ENCODE measurements at places on chromosomes 5 and 9. TPM values are rescaled to one million over a fixed set of nuclear protein-coding genes. Genes with fewer than 3 reads are reported as not detected.

- DNase-seq: no peak
Observed at GRCh38 chr5:35320029-35320428, 89.7 kb upstream of the PRLR start.

DNA sequence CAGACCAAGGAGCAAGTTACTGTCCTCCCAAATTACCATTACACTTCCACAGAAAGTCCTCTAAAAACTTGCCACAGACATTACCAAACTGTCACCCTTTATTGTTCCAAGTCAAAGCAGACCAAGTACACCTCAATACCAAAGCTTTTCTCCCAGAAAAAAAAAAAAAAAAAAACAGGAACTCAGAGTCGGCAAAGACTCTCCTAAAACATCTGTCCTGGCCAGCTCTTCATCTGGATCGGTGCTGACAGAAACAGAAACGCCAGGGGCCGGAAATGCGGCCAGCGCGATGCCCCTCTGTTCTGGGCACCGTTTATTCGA, 718 bp downstream of the DEPDC1B start:
- DNase-seq: no peak

DNA sequence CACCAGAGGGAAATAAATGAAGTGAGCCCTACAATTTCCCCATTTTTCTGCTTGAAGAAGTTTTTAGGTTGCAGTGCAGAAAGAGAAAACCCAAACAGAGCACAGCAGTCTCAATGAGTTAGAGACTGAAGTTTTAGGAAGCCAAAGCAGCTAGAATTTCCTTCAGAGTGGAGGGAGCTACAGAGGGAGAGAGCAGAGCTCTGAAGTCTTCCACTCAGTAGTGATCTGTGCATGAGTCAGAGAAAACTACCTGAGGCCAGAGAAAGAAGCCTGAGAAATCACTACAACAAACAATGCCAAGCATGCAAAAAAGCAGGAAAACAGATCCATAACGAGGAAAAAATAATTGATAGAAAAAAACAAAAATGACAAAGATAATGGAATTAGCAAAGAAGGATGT, 17.9 kb upstream of the NDUFB6 start:
- no peak for DNase-seq

- peak; percentile 50 for DNase-seq
Observed at GRCh38 chr9:120928483-120929228, 2.1 kb upstream of the TRAF1 start.

DNA sequence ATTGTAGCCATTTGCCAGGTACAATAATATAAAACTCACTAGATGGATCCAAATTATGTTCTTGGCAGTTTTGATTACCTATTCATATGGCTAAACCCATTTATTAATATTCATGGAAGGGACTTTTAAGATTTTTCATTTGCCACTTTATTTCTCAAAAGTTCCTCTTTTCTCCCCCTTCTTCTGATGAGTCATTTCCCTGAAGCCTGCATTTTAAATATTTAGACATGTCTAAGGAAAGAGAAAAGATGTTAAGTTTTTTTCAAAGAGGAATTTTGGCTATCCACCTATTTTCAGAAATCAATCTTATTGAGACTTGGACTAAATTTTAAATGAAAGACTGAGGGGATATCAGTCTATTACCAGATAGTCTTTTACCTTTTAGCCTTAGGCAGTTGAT, 1189.4 kb downstream of the EFNA5 start:
- peak; percentile 13 for DNase-seq

- no peak for DNase-seq
Observed at GRCh38 chr5:141973871-141974595, 5.1 kb downstream of the RNF14 start.

GRCh38 chr5:157965989-157966388, 107.0 kb upstream of the CLINT1 start:
- DNase-seq: no peak

GRCh38 chr5:66892716-66893115, 296.5 kb downstream of the MAST4 start:
- DNase-seq: no peak

The STK32A gene
- total RNA-seq: not detected

The EDIL3 gene
- under 0.01 TPM for total RNA-seq

DNA sequence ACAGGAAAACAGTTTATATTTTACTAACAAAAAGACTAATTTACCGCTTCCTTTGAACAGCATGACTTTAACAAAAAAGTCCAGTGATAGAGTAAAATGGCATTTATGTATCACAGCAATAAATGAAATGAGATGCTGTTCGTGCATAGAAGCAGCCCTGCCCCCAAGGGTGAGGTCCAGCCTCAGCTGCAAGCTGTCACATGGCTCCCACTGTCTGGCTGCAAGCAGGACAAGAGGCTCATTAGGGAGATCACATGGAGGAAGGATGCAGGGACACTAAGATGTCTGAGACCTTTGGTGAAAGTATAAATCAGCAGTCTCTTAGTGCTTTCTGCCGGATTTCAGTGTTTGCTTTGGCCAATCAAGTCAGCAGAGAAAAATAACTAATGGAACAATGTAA, 23.0 kb downstream of the GDNF start:
- no peak for DNase-seq

GRCh38 chr5:141849415-141850243, 28.6 kb downstream of the PCDH1 start:
- DNase-seq: peak; percentile 67

- peak; percentile 19 for DNase-seq
Observed at GRCh38 chr5:175658299-175659145, 651 bp downstream of the HRH2 start.

GRCh38 chr9:84294241-84294950, 46.2 kb downstream of the SLC28A3 start:
- DNase-seq: no peak

The FCN2 gene
- not detected for total RNA-seq

DNA sequence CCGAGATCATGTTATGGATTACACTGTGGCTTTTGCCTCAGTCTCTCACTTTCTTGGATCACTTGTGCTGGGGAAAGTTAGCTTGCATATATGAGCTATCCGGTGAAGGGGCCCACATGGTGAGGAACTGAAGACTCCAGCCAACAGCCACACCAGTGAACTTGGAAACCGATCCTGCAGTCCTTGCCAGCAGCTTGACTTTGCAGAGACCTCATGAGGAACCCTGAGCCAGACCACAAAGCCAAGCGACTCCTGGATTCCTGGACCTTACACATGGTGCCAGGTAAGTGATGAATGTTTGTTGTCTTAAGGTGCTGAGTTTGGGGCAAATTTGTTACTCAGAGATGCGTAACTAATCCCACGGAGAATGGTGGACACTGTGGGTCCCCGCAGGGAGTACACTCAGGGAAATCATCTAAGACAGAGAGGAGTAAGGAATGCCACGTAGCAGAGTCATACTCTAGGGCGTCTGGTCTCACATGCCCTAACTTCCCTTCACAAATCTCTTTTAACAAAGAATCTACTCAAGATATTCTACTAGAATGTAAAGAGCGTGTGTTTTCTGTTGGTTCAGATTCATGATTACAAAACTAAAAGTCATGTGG, 76.5 kb upstream of the PJA2 start:
- DNase-seq: no peak
